ENCODE measurements at places on chromosomes 12 and 14. TPM values are rescaled to one million over a fixed set of nuclear protein-coding genes. Genes with fewer than 3 reads are reported as not detected.

The NXPH4 gene
- total RNA-seq = 2.0 TPM

The SERPINA3 gene
- total RNA-seq = 8.0 TPM

GRCh38 chr14:97116546-97116945, 319.4 kb downstream of the VRK1 start:
- DNase-seq = no peak

DNA sequence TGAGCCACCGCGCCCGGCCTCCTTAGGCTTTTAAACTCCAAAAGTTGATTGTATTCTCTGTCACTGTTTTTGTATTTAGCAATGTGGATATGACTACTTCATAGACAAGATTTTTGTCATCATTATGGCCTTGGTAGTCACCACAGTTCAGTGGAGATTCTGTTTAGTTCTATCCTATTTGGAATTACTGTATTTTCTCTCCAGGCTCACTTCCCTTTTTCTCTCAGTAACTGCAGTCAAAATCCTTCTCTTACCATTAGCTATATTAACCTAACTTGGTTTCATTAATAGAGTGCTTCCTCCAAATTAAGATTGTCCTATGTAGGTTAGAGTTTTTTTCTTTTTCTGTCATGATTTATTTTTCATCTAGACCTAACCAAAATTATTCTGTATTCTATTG, 283.9 kb downstream of the TMTC2 start:
- DNase-seq = no peak

- DNase-seq = no peak
Observed at GRCh38 chr12:83763425-83763824, 1076.7 kb downstream of the TMTC2 start.

DNA sequence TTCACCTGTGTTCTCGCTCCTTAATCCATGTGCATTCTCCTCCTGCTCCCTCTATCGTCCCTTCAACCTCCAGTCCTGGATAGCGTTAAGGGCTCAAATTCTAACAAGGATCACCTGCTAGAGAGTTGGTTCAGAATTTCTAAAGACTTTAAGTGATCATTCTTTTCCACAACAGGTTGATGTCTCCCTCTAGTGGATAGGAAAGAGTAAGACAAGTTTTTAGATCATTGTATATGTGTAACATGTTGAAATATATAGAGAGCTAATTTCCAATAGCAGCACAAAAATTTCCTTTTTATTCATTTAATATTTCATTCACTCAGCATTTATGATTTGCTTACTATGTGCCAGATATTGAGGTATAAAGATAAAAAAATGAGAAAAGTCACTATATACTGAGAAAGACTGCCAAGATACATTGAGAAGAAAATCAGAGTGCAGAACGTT, 9.3 kb upstream of the ESR2 start:
- DNase-seq = no peak

DNA sequence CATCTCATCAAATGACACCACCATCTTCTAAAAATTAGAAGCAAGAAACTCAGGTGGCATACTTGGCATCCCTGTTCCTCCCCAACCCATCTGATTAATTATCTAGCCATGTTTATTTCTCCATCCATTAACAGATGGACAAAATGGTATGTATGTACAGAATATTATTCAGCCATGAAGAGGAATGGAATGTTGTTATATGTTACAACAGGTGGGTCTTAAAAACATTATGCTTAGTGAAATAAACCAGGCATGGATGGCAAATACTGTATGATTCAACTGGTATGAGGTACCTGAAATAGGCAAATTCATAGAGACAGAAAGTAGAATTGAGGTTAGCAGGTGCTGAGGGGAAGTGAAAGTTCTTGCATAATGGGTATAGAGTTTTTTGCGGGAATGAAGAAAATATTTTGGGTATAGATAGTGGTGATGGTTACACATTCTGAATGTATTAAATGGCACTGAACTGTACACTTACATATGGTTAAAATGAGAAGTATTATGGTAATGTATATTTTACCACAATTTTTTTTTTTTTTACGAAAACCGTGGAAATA, 17.5 kb downstream of the YY1 start:
- no peak for DNase-seq

DNA sequence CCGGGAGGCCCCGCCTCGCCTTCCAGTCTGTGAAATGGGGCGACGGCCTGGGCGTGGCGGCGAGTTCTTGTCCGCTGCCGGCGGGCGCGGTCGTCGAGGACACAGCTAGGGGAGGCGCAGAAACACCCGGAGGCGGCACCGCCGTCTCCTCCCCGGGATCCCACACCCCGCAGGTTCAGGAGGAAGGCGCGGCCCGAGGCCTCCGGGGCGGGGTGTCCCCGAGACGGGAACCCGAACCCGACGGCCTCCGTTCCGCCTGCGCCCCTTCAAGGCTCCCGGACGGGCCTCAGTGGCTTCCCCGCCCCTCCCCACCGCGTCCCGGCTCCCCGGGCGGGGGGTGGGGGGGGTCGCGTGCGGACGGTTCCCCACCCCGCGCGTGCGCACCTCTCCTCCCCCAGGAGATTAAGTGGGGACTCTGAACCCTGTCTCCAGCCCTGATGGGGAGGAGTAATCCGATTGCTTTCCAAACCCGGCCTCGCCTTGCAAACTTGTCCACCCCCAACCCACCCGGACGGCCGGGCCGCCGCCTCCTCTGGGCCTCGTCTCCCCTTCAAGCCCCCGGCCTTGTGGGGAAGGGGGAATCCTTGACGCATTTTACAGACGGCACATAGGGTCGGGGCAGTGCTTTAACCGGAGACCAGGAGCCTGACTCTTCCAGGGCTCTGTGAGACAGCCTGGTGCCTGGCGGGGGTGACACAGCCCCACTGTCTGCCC, 35.3 kb upstream of the ANKRD9 start:
- DNase-seq = no peak

GRCh38 chr12:105365231-105365630, 34.7 kb downstream of the C12orf75 start:
- no peak for DNase-seq

DNA sequence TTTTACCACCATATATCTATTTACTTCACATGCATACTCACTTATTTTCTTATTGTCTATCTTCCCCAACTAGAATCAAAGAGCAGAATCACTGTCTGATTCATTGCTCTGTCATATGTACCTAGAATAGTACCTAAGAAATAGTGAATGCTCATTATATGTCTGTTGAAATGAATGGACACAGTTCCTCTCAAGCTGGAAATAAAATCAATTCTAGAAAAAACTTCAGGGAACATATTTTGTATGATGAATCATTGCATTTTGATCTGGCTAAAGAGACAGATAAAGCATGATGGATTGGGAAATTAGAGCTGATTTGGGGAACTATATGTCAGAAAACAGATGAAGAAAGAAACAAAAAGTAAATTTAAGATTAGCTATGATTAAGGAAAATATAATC, 623.3 kb downstream of the C12orf50 start:
- no peak for DNase-seq

GRCh38 chr12:6044082-6044481, 80.4 kb downstream of the VWF start:
- no peak for DNase-seq

DNA sequence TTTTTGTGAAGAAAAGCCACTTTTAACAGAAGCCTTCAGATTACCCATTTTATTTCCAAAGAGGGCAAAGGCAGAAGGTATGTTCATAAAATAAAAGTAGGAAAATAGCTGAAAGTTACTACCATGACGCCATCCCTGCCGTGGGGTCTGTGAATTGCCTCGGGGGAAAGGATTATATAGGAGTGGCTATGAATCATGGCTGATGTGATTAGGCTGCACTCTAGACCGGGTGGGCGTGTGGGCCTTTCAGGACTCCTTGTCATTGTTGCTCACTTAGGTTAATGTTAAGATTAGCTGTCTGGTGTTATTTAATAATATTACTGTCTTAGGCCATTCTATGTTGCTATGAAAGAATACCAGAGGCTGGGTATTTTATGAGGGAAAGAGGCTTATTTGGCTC, 195.5 kb downstream of the EGLN3 start:
- DNase-seq = no peak

DNA sequence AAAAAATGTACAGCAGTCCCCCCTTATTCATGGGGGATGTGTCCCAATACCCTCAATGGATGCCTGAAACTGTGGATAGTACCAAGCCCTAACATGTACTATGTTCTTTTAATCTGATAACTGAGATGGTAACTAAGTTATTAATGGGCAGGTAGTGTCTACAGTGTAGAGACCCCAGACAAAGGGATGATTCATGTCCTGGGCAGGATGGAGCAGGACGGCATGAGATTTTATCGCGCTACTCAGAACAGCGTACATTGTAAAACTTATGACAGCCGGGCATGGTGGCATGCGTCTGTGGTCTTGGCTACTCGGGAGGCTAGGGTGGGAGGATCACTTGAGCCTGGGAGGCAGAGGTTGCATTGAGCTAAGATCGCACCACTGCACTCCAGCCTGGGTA, 37.1 kb downstream of the KIAA0586 start:
- DNase-seq = no peak

GRCh38 chr14:90624227-90624626, 192.0 kb downstream of the TTC7B start:
- DNase-seq = no peak
